Progenitor cell of endocrine pancreas (in vitro differentiated cells): ENCODE measurements at places on chromosomes 12 and 14. TPM values are rescaled to one million over a fixed set of nuclear protein-coding genes. Genes with fewer than 3 reads are reported as not detected.

Gene SLC25A47
- total RNA-seq = not detected in 2 replicates

Gene ATXN2
- 81.7 and 86.6 TPM in 2 replicates for total RNA-seq

Gene FGF6
- not detected in 2 replicates for total RNA-seq

Gene KRT85
- not detected in 2 replicates for total RNA-seq

- H3K36me3 ChIP-seq = no peaks in the 10 kb centered on the region
- H3K4me1 ChIP-seq = no peaks in the 10 kb centered on the region
- H3K27ac ChIP-seq = no peak overlapping the region
These were observed 130.6 kb downstream of the SLC15A4 start for GRCh38 chr12:128693115-128693514.

DNA sequence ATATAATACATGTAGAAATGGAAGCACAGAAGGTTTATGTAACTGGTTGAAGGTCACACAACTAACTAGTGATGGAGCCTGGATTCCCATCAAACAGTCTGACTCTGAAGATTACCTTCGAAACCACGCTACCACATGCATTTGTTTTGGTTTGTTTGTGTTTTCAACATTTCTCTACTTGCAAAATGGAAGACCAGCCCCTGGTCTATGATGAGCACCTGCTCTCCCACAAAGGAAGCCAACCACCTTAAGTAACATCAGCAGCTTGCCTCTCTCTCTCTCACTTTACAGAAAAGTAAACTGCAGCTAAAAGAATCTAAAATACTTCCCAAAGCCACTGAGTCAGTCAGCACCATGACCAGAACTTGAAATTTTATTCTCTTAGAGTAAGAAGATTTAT lies 186.9 kb upstream of the TMPO start:
- H3K36me3 ChIP-seq = no peaks in the 10 kb centered on the region
- DNase-seq = no peak
- H3K4me1 ChIP-seq = peaks cover 2% of the 10 kb centered on the region
- H3K27ac ChIP-seq = no peak overlapping the region
- no peak overlapping the region for H3K4me3 ChIP-seq
- no peaks in the 10 kb centered on the region for H3K27me3 ChIP-seq

- no peak for DNase-seq
- H3K4me1 ChIP-seq = peaks cover 5% of the 10 kb centered on the region
- no peaks in the 10 kb centered on the region for H3K36me3 ChIP-seq
- H3K27me3 ChIP-seq = no peaks in the 10 kb centered on the region
These were observed 16.4 kb downstream of the BAG5 start for GRCh38 chr14:103545915-103546651.

DNA sequence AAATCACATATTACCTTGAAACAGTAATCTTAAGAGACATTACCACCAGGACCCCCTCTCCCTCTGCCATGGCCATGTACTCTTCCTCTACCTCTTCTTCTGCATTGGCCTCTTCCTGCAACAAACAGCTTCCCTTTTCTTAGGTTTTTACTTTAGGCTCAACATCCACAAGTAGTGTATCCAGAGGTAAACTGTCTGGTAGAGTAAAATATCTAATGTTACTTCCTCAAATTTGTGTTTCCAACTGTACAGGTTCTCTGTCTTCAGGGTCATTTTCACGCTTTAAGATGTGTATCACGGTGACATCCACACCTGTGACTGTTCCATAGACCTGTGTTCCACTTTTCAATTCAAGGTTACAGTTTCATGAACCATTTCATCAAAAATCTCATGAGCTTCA lies 13.4 kb downstream of the CDK17 start:
- no peak overlapping the region for H3K4me3 ChIP-seq
- H3K4me1 ChIP-seq = peaks cover 3% of the 10 kb centered on the region
- H3K27me3 ChIP-seq = no peaks in the 10 kb centered on the region
- no peak for DNase-seq

DNA sequence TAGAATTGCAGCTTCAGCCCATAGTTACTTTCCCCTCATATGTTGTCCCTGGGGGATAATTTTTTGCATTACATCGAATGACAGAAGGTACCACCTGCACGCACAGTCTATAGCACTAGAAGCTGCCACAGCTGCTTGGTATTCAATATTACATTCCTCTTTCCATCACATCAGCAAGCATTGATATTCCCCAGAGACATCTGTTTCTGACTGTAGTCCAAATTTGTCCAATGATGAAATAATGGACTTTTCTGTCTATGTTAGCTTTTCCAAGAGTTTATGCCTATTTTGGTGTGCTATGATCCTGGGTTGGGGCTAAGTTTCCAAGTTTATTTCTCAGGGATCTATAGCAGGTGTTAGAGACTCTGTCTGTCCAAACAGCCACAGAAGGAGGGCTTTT lies 335.4 kb downstream of the LRIG3 start:
- DNase-seq = no peak
- H3K27ac ChIP-seq = no peak overlapping the region
- H3K36me3 ChIP-seq = no peaks in the 10 kb centered on the region
- no peak overlapping the region for H3K4me3 ChIP-seq

DNA sequence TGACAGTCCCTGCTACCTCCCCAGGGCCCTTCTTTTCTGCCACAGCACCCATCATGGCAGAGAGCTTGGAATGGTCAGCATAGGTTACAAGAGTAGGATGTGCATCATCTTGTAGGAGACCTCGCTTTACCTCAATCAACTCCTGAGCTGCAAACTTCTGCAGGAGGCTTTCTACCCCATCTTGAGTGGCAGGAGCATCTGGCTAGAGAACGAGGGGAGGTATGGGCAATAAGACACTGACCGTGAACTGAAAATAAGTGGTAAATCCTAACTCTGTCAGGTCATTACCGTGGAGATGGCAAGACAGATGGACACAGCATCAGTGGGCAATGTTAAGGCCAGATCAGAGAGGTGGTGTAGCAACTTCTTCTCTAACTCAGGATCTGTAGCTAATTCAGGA lies 7.8 kb downstream of the METTL3 start:
- DNase-seq = no peak
- H3K36me3 ChIP-seq = peaks cover 31% of the 10 kb centered on the region
- H3K27ac ChIP-seq = peak overlapping the region; percentile 88
- peaks cover 11% of the 10 kb centered on the region for H3K4me1 ChIP-seq

DNA sequence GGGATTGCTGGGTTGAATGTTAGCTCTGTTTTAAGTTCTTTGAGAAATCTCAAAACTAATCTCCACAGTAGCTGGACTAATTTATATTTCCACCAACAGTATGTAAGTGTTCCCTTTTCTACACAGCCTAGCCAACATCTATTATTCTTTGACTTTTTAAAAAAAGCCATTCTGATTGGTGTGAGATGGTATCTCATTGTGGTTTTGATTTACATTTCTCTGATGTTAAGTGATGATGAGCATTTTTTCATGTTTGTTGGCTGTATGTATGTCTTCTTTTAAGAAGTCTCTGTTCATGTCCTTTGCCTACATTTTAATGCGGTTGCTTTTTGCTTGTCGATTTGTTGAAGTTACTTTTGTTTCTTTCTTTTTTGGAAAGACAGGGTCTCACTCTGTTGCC lies 301.1 kb upstream of the OR4E1 start:
- no peaks in the 10 kb centered on the region for H3K4me1 ChIP-seq
- no peak overlapping the region for H3K4me3 ChIP-seq
- no peak overlapping the region for H3K27ac ChIP-seq
- H3K36me3 ChIP-seq = no peaks in the 10 kb centered on the region

DNA sequence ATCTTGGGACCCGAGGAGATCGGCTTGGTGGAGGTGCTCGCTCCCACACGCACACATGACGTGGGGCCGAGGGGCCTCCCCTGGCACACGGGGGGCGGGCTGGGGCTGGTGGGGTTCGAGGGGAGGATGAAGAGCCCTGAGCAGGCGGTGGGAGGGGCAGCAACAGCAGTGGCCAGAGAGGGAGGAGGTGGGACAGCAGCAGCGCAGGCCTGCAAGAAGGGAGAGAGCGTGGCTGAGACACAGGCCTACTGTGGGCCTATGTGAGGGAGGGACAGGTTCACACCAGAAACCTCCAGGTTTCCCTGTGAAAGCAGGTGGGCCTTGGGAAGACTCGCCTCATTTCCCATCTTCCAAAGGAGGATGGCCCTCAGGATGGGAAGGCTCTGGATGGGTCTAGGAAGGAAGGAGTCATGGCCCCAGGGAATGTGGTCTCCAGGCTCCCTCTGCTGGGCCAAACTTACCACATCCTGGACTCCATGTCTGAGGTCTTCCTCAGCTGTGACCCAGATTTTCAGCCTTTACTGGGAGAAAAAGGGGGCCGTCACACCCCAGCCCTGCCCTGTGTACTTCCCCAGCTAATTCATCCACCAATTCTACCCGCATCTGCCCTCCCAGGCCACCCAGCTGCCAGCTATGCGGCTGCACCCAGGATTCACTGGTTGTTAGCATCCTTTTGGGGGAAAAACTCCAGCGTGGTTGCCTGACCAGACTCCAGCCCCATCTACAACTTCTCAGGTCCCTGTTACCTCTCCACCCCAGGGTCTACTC lies 2.8 kb downstream of the PIANP start:
- H3K27me3 ChIP-seq = peaks cover 76% of the 10 kb centered on the region
- H3K4me3 ChIP-seq = no peak overlapping the region
- H3K27ac ChIP-seq = peak overlapping the region; percentile 40
- DNase-seq = no peak
- H3K36me3 ChIP-seq = no peaks in the 10 kb centered on the region
